ENCODE measurements at places on chromosomes 12 and 14.
A peak's percentile ranks its signal among the peaks of the same experiment; 100 is the strongest.

- peak; percentile 52 for DNase-seq
Measured at GRCh38 chr12:42904683-42905418, 315.3 kb upstream of the PRICKLE1 start.

DNA sequence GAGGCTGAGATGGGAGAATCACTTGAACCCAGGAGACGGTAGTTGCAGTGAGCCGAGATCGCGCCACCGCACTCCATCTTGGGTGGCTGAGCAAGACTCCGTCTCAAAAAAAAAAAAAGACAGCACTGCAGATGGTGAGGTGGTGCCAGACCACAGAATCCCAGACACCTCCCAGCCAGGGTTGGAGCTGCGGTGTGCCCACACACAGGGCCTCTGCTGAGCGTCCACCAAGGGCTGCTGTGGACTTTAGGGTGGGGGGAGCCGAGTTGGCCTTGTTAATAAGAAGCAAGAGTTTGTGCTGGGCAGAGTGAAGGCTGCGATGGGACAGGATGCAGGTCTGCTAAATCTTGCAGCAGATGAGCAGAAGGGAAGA, 14.2 kb downstream of the KMT5A start:
- DNase-seq, result no peak

DNA sequence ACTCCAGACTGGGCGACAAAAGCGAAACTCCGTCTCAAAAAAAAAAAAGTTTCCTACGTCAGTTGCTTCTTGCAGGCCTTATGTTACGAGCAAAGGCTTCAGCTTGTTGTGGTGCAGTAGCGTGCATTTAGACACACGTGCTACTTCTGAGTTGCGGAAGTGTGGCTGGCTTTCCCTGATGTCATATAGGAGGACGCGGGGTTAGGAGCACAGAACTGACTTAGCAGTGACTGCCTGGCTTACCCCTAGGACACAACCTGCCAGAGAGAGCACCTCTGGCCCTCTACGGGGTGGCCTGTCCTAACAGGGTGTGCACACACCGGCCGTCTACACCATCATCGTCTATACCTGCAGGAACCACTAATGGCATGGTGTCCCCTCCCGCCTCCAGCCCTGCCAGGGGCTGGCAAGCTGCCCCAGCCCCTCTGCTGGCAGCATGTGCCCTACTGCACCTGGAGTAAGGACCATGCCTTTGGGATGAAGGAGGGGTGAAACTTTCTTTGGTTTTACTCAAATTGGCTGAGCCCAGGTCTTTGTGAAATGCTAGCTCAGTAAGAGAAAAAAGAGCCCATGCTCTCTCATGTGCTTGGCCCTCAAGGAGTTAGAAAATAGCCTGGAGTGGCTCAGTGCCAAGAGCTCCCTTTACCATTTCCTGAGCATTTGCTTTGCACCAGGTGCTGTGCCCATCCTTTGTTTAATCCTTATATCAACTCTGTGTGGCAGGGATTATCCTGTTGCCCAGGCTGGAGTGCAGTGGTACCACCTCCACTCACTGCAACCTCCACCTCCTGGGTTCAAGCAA, 1.7 kb upstream of the GPR68 start:
- no peak for DNase-seq

- DNase-seq, result no peak
Measured at GRCh38 chr12:80068173-80068572, 31.2 kb upstream of the OTOGL start.

GRCh38 chr12:15966426-15966825, 55.3 kb downstream of the DERA start:
- no peak for DNase-seq

DNA sequence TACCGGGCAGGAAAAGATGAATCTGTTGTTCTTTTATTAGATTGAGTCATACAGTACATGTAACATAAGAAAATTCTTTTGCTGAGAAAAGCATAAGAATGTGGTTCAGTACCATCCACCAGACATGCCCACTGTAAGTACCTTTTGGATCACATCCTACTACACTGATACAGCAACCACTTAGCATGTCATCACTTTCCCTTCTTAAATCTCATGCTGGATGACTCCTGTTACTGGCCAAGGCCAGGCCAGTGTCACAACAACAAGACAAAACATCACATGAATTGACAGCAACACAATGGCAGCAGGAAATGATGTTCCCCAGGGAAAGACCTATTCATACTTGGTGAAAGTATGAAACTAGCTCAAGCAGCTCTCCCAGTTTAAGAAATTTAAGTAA, 46.4 kb downstream of the STXBP6 start:
- DNase-seq, result no peak

DNA sequence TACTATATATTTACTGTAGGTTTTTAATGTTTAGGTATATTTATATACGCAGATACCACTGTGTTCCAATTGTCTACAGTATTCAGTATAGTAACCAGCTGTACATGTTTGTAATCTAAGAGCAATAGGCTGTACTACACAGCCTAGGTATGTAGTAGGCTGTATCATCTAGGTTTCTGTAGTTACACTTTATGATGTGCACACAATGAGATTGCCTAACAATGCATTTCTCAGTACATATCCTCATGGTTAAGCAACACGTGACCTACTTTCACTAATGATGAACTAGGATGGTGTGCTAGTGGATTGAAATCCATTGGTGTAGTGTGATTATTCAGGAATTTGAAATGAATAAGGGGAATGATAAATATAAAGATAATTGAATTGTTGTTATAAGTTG, 77.7 kb downstream of the ETNK1 start:
- no peak for DNase-seq

- no peak for DNase-seq
Measured at GRCh38 chr12:52215587-52216031, 17.4 kb upstream of the KRT7 start.

GRCh38 chr12:92654929-92655328, 47.9 kb upstream of the PLEKHG7 start:
- DNase-seq, result peak; percentile 57

DNA sequence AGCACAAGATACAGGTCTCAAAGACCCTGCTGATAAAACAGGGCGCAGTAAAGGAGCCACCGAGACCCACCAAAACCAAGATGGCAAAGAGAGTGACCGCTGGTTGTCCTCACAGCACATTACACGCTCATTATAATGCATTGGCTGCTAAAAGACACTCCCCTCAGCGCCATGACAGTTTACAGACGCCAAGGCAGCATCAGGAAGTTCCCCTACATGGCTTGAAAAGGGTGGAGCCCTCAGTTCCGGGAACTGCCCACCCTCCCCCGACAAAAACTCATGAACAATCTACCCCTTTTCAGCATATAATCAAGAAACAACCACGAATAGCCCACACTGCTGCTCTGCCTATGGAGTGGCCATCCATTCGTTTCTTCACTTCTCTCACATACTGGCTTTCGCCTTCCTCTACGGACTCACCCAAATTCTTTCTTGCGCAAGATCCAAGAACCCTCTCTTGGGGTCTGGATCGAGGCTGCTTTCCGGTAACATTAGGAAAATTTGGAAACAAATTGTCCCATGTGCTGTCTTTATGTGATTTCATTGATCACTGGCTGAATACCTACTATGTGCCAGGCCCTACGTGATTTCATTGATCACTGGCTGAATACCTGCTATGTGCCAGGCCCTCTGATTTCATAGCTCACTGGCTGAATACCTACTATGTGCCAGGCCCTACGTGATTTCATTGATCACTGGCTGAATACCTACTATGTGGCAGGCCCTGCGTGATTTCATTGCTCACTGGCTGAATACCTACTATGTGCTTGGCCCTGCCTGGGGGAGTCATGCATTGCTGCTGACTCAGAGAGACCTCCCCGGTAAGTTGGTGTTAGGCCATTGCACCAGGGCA, 126.4 kb downstream of the PIWIL1 start:
- no peak for DNase-seq

DNA sequence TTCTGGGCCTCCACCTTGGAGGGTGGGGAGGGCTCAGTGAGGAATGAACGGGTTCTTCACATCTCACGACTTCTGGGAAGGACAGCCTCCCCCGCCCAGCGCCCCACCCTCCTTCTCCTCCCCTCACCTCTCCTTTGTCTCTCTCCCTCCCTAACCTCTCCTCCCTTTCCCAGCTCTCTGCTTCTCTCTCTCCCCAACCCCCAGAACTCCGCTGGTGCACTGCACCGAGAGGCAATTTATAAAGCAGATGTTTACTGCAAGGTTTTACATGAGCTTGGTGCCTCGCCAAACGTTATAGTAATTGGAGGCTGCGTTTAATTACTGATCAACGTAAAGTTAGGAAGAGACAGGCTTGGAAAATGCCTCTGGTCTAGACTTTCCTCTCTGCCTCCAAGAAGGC, 42.9 kb upstream of the FAM222A start:
- no peak for DNase-seq

- no peak for DNase-seq
Measured at GRCh38 chr14:103688906-103689902, 26.0 kb downstream of the XRCC3 start.

DNA sequence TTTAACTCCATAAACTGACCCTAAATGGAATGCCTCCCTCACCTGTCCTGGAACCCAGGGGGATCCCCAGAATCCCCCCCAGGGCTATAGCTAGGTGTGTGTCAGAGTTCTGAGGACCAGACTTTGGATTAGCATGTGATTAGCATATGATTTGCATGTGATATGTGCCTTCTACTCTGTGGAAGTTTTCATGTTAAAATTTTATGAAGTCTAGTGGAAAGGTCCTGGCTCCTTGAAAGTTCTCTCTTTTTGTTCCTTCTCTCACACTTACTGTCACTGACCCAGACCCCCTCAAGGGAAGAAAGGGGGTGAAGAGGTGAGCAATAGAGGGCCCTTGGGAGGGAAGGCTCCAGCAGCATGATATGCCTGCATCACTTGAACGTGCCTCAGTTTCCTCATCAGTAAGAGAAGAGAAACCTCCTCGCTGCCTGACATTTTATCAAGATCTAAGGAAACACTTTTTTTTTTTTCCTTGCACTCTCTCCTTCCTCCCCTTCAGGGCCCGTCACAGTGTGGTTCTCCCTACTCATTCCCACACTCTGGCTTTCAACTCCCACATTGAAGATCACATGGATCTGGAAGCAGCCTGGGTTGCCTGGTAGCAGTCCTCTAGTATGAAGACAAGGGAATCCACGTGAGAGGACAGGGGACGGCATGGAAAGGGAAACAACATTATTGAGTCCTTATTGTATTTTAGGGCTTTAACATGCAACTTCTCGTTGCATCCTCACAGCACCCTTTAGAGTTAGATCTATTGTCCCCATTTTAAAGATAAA, 3.3 kb upstream of the C1QL4 start:
- no peak for DNase-seq

- DNase-seq, result no peak
Measured at GRCh38 chr14:70709726-70710382, 68.1 kb downstream of the TTC9 start.

- DNase-seq, result no peak
Measured at GRCh38 chr14:89498878-89499277, 81.8 kb upstream of the FOXN3 start.

- DNase-seq, result no peak
Measured at GRCh38 chr14:101859538-101859902, 98.0 kb downstream of the PPP2R5C start.

DNA sequence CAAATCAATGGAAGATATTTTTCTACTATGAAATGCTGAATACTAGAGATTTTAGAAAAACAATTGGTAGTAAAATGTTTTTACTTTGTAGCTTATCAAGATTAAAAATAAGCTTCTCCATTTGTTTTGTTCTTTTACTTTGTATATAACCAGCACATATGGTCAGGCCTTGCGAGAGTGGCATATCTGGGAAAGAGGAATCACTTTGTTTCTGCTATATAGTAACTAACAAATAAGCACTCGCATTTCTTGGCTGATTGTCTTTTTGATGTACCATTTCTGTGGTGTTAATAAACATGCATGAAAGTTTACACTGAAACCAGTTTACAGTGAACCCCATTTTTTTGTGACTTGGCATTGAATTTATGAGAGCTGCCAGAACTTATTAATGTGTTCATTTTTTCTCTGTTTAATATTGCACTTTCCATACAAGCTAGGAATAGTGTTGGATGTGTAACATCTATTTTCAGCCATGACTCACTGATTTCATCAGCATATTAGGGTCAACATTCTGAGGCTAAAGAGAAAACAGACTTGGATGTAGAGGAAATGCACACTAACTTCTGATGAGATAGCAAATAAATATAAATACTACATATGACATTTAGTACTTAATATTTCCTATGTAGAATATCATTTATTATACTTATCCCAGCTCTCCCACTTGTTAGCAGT, 635.5 kb downstream of the KCNH5 start:
- DNase-seq, result no peak

DNA sequence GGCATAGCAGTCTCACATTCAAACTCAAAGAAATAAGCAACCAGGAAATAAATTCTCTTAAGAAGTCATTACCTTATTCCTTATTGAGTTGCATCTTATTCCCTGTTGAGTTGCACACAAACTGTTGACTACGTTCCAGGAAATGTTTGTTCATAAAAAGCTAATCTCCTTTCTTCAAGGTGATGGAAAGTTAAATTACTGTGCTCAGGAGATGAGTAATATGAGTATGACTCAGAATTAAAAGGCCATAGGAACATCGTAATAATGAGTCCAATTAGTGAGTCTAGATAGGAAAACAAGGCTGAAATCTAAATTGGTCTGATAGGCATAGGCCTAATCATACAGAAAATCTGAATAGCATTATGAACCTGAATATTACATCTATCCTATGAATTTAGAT, 203.1 kb downstream of the SLC2A13 start:
- DNase-seq, result no peak

DNA sequence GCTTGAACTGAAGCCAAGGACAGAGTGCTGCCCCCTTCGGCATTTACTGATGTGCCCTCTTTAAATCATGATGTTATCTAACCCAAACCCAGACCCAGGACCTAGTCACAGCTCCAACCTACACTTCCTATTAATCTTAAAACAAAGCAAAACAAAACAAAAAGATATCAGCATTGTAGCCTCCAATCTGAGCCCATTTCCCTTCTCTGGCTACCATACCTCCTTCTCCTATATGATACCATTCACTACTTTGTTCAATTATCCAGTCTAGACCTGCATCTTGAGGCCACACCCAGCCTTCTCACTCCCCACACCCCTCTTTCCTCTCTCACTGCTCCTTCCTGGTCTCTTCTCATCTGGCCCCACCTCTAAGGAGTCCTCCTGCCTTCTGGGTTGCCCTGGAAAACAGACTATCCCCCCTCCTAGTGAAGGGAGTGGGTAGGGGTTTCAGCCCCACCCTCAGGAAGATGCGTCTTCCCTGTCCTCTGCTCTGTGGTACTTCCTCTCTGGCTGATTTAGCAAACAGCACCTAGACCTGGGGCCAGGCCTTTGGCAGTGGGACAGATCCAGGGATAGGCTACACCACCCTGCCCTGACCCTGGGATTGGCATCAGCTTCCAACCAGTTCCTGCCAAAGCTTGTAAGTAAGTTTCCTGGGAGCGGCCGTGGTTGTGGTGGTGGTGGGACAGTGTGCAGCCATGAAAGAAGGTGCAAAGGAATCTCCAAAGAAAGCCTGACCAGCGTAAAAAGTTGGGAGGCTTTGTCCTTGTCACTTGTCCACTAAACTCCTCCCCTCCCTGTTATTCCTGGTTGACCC, 3.3 kb downstream of the LTB4R start:
- no peak for DNase-seq

Data from right hindlimb (tissue), 1 donor.